AG09309 (cell line): ENCODE measurements at places on chromosomes 16 and 17.

DNA sequence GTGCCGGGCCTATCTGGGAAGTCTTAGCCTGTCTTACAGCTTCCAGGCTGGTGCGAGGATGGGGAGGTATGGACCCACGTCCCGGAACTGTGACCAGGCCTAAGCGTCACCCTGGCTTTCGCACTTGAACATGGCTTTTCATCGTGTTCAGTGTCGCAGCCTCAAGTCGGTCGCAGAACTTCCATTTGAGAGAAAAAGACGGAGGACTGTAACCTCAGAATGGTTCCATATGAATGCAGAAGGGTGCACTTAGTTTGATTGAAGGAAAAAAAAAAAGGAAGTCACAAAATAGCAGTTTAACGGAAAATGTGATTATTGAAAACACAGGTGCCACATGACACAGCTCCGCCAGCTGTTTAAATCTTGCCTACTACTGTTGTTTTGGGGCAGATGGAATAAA is 30.2 kb upstream of the JPT2 start:
- DNase-seq, result no peak

GRCh38 chr16:28072087-28072486 is 8.6 kb upstream of the GSG1L start:
- no peak for DNase-seq

DNA sequence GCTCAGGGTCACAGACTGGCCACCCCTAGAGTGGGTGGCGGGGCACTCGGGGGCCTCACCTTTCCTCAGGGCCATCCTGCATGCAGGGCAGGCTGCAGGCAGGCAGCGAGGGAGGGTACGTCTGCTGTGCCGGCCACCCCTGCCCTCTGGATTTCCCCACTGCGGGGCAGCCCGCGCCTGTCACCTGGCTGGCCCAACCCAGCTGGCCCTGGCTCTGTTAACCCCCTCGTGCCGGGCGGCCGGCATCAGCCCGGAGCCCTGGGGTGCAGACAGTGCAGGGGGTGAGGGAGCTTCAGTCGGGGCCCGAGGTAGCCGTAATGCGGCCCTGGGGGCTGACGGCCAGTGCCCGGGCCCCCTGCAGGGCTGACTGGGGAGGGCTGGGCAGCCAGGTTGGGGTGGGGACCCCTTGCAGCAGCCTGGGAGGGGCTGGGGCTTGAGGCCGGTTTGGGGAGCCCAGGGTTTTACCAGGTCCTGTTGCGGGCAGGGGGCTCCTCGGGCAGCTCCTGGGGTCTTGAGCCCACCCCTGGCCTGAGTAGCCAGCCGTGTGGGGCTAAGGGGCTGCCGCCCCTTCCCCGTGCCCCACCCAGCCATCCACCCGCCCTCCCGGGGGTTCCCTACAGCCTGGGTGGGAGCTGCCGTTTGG is at the start of gene IGFALS:
Gene IGFALS, minus strand, starts transcription at position 128 of the 643 bp plus-strand sequence. Its CDS starts 53 bp downstream, at position 75.
- DNase-seq, result no peak

DNA sequence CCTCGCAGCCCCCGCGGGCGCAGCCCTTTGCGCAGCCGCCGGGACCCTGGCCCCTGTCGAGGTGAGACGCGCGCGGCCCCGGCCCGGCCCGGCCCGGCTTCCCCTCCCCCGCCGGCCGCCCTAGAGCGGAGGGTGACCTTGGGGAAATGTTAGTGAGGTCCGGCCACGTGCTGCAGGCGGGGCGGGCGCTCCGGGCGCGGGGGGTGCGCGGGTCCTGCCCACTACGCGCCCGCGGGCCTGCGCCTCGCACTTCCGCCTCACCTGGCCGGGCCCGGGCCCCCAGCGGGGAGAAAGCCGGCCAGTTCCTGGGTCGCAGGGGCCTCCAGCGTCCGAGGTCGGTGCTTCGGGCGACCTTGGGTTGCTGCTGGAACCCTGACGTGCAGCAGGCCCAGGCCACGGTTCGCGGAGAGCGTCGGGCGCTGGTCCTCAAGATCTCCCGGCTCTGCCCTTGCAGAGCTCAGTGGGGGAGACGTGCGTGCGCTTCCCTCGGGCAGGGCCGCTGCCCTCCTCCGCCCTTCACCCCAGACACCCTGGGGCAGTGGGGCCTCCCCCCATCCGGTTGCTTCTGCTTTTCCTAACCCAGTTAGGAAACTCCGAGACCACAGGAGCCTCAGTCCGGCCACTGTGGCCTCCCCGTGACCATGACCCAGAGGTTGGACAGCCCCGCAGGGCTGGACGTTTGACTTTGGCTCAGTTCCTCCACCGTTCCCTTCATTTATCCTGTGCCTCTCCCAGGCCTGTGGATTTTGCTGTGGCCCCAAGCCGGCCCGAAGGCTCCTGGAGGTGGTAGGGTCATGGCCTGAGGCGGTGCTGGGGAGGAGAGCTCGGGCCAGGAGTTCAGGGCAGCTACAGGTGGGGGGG is 791 bp downstream of the MCRIP2 start:
- no peak for DNase-seq

DNA sequence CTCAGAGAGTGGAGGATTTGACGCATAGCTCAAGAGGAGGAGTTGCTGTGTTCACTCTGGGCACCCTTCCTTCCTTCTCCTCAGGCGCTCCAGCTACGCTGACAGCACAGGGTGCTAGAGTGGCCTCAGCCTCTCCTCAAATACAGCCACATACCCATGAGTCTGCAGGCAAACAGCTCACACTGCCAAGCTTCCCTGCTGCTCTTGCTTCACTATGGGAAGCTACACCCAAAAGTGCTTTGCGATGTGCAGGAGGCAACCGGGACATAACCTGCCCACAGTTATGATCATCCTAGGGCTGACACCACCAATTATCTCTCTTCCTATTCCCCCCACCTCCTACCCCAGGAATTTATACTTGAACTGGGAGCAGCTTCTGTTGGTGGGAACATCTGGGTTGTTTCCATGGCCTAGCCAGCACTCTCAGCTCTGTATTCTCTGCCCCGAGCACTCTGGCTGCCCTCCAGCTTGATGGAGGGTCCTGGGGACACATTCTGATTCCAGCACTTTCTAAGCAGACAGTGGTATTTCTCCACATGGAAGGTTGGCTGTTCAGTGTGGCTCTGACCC is 40.3 kb upstream of the SREBF1 start:
- no peak for DNase-seq

- no peak for DNase-seq
Observed at GRCh38 chr17:70473049-70473448, 303.7 kb downstream of the KCNJ2 start.

GRCh38 chr16:24844101-24845030 is 1.4 kb upstream of the SLC5A11 start:
- no peak for DNase-seq

DNA sequence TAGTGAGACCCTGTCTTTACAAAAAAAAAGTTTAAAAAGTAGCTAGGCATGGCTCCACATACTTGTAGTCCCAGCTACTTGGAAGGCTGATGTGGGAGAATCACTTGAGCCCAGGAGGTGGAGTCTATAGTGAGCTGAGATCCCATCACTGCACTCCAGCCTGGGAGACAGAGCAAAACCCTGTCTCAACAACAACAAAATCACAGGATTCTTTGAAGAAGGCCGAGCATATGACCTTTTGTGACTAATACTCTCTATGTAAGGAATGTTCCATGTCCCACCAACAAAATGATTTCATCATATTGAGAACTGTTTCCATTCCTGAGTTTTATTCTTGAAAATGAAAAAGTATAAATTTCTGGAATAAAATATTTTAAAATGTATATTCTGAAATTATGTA is 58.9 kb upstream of the EFCAB3 start:
- DNase-seq, result no peak

GRCh38 chr16:86508947-86509758 is 1.2 kb upstream of the FOXF1 start:
- DNase-seq, result no peak

- DNase-seq, result no peak
Observed at GRCh38 chr16:55508941-55509931, at the start of gene LPCAT2. TSS of gene LPCAT2 (plus strand) at chr16:55509072. CDS start at chr16:55509182, 110 bp downstream.

DNA sequence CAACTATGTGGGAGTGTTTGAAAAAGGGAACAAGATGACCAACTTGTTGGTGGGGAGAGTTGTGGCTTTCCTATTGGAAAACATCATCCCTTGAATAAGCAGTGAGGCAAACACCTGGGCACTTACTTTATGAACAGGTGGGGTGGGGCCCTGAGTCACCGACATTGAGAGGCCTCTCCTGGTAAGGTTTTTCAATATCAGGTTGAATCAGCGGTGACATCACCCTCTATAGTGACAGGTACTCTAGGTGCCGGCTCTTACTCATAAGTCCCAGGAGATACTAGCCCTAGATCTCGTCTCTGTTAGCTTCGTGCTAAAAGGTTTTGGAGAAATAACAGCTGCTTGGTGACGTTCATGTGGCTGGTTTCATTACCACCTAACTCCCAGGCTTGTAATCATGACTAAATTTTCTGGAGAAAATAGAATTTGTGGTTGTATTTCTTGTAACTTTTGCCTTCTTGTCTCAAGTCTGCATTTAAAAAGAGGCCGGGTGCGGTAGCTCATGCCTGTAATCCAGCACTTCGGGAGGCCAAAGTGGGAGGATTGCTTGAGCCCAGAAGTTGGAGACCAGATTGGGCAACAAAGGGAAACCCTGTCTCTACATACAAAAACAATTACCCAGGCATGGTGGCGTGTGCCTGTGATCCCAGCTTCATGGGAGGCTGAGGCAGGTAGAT is 19.3 kb downstream of the CDH1 start:
- no peak for DNase-seq

- no peak for DNase-seq
Observed at GRCh38 chr16:53433509-53433908, 762 bp upstream of the RBL2 start.

- DNase-seq, result no peak
Observed at GRCh38 chr17:80621335-80621996, 76.8 kb downstream of the RPTOR start.
